Activated CD4-positive, CD25-positive, alpha-beta regulatory T cell (primary cell): ENCODE measurements at places on chromosomes 1 and 21.

DNA sequence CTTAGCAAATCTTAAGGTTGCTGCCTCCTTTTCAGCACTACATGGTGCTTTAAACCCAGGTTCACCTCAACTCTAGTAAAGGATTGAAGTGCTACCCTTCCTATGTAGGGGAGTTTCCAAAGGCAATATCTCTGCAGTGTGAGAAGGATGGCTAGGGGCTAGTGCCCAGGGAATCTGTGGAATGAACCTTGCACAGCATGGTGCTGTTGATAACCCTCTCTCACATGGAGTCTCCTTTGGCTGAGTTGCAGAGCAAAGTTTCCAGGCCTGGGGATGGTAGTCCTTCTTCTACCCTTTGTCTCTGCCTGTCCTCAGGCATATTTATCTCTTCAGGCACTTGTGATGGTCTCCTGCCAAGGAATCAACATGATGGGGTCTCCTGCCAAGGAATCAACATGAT lies 59.4 kb downstream of the AXDND1 start:
- DNase-seq = no peak

DNA sequence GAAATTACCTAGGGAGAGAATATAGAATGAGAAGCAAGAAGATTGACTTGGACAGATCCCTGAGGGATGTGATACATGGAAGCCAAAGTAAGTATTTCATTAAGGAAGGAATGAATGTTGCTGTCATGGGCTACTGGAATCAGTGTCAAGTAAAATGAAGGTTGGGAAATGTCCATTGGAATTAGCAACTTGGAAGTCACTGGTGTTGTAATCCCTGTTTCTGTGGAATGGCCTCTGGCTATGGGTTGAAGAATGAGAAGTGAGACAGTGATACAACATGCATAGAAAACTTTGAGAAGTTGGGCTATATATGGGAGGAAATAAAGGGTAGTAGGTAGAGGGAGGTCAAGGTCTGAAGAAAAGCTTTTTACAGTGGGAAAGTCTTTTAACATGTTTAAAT lies 54.7 kb downstream of the CCDC18 start:
- DNase-seq = no peak

- DNase-seq = no peak
Observed at GRCh38 chr1:208668991-208669390, 424.8 kb upstream of the PLXNA2 start.

DNA sequence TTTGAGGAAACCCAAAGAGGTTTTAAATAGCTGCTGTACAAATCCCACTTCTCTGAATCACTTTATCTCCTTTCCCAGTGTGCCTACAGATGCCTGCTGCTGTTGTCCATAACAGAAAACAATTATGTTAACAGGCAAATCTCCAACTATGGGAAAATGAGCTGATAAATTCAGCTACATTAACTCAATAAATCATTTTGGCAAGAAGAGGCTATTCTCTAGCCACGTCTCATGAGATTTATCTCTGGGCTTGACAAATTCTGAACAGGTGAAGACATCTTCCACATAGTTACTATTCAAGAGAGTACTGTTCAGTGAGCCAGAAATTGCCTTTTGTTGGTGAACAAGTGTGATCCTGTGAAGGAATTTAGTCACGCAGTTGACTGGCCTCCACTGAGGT lies 327.1 kb upstream of the FMN2 start:
- no peak for DNase-seq

GRCh38 chr1:203516184-203516583 lies 22.2 kb downstream of the OPTC start:
- DNase-seq = no peak

DNA sequence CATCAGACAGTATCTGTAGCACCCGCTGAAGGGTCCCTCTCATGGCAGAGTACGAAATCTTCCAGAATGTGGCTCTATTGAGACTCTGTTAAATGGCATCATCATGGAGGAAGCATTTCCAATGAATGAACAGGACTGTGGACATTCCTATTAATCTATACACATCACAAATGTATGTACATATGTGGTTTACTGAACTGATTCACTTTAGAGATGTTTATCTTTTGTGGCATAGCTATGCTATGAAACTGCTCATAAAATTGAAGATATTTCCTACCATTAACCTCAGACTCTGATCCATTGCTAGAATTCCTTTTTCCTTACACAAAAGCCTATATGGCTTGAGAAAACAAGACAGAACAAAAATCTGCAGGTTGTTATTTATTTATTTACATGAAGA lies 259.6 kb upstream of the RRP15 start:
- DNase-seq = no peak

GRCh38 chr21:19684328-19684727 lies 1280.7 kb upstream of the TMPRSS15 start:
- no peak for DNase-seq

DNA sequence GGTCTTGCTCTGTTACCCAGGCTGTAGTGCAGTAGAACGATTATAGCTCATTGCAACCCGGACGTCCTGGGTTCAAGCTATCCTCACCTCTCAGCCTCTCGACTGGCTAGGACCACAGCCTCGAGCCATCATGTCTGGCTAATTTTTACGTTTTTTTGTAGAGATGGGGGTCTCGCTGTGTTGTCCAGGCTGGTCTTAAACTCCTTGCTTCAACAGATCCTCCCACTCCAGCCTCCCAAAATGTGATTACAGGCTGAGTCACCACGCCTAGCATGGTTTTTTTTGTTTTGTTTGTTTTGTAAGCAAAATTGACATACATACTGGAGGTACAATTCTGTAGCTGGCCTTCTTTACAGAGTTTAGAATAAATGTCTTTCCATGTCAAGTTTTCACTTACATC lies 994 bp upstream of the LAMTOR5 start:
- no peak for DNase-seq

DNA sequence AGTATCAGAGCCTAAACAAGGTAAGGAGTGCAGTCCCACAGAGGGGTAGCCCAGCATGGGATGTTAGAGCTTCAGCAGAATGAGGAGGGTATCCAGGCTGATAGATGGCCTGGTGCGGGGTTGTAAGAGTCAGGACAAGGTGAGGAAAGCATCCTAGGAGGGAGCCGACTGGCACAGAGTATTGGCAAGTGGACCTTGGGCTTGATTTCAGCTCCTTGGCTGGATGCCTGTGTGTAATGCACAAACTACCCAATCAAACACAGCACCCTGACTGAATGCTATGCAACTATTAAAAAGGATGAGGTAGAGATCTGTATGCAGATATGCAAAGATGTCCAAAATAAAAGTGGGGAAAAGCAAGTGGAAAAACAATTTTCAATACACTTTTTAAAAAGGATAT lies 18.0 kb downstream of the DENND2C start:
- DNase-seq = no peak

- no peak for DNase-seq
Observed at GRCh38 chr1:98387701-98388100, 273.8 kb upstream of the SNX7 start.

DNA sequence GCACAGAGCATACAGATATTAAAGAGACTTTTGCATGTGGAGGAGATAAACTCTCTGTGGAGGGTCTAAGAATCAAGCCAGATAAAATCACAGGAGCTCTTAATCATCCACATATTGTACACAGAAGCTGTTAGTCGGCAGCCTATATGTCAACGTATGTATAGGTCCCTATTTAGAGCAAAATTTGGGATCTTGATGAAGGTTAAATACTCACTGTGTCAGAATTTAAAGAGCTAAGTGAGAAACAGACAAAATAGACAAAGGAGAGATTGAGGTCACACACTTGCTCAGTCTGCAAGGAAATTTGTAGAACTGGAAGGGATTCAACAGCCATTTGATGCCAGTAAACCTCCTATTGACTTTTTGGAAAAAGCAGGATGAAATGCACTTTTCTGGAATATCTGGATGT lies 4.1 kb upstream of the IRF2BP2 start:
- no peak for DNase-seq

DNA sequence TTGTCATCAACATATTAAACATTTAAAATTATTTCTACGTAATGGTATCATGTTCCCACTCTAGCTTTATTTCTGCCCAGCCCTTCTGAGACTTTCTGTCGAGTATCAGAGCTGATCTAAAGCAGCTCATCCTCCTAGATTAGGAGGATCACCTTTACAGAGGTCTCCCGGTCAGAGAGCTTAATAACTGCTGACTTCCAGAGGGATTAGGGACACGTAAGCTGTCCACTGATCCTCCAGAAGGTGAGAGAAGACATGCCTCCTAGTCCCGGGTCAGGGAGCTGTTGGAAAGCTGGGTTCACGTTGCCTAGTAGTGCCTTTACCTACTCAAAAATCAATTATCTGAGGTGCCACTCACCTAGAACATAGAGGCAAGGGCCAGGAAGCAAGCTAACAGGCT lies 31.2 kb upstream of the NADK start:
- DNase-seq = no peak

DNA sequence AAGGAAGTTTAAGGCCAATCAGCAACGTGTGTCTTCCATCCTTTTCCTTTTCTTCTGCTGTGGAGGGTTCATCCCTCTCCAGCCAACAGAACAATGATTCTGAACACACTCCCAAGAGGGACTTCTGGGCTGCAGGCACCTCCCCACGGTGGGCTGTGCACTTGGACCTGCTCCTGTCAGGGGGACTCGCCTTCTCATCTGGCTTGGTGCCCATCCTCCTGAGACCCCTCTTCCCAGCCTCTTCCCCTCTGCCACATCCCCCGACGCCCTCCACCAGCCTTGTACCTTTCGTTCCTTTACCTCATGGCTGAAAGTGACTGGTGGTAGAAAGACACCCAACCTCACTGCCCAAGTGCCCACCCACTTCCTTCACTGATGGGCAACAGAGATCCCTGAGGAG lies 26.0 kb upstream of the SLAMF9 start:
- no peak for DNase-seq

- no peak for DNase-seq
Observed at GRCh38 chr1:243959998-243960397, 91.1 kb upstream of the ZBTB18 start.

DNA sequence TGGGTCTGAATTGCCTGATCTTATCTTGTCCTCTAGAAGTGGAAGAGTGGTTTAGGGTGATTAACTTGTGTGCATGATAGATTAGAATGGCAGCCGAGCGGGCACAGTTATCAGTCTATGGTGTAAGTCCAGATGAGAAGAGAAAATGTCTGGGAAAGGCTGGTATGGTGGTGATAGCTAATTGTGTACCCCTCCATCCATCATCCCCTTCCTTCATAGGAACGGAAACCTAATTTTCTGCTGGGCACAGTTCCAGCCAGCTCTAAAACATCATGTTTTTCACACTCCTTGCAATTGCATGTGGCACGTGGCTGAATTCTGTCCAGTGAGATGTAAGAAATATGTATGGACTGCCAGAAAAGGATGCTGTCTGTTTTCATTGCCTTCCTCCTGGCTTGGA lies 40.9 kb upstream of the ZP4 start:
- DNase-seq = no peak

DNA sequence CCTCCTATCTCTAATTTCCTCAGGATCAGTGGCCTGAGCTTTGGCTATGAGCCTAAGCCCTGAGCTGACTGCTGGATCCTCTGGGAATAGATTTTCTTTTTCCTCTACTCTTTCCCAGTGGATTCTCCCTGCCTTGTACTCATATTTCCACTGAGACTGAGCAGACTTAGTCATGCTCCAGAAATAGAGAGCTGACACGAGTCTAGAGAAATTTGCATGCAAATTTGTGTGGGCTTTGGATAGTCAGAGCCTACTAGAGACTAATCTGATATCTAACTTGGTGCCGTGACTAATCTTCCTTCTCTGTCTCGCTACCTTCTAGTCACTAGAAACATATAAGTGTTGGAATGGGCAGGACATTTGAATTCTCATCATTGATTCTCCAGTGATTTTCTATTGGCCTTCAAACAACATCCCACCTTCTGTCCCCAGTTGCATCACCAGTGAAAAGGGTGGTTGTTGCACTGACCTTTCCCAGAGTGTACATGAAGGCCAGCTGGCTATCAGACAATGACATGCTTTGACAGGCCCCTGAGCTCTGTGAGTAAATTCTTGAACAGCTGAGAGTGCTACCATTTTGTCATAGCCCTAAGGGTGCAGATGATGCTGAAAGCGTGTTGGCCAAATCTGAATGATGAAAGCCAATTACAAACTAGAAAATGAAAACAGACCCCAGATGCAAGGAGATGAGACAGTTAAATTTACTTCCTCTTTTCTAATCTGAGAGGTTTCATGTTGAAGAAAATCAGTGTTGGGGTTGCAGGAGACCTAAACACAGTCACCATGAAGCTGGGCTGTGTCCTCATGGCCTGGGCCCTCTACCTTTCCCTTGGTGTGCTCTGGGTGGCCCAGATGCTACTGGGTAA lies at the start of gene FCRLA:
FCRLA (plus strand) TSS at position 748 of the 866 bp plus-strand sequence; CDS start at position 784, 36 bp downstream.
- no peak for DNase-seq

DNA sequence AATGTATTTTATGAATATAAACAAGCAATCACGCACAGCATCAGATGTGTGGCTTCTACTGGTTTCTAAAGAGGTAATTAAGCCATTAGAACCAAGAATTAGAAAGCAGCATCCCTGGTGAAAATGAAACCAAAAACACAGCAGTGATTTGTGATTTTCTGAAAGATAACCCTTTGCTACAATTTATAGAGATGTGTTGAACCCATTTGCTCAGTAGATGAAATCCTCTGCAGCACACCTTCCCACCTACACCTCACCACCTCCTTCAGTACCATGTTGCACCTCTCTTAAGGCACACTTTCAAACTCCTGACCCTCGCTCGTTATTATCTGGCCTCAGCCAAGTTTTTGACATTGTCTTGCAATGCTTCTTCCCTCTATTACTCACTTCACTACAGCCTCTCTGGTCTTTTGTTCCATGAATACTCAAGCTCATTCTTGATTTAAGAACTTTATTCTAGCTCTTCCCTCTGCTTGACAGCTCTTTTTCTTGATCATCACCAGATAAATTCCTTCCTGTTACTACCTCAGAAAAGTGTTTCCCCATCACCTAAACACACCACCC lies 38.6 kb downstream of the NSL1 start:
- no peak for DNase-seq

GRCh38 chr1:95230256-95230655 lies 3.8 kb upstream of the RWDD3 start:
- DNase-seq = no peak

- DNase-seq = no peak
Observed at GRCh38 chr1:147080006-147080661, 92.1 kb downstream of the PRKAB2 start.

- DNase-seq = no peak
Observed at GRCh38 chr1:226646026-226646869, 92.8 kb downstream of the ITPKB start.

GRCh38 chr1:10677491-10678391 lies 118.7 kb downstream of the CASZ1 start:
- DNase-seq = no peak

GRCh38 chr1:156897078-156897825 lies 3.7 kb downstream of the PEAR1 start:
- no peak for DNase-seq
